ENCODE measurements at places on chromosomes 1 and 21.

GRCh38 chr1:175192630-175193526, at the start of gene KIAA0040:
Gene KIAA0040 (minus strand): TSS chr1:175192776. CDS start chr1:175161013, 31,763 bp downstream.
- DNase-seq = peak; percentile 37

DNA sequence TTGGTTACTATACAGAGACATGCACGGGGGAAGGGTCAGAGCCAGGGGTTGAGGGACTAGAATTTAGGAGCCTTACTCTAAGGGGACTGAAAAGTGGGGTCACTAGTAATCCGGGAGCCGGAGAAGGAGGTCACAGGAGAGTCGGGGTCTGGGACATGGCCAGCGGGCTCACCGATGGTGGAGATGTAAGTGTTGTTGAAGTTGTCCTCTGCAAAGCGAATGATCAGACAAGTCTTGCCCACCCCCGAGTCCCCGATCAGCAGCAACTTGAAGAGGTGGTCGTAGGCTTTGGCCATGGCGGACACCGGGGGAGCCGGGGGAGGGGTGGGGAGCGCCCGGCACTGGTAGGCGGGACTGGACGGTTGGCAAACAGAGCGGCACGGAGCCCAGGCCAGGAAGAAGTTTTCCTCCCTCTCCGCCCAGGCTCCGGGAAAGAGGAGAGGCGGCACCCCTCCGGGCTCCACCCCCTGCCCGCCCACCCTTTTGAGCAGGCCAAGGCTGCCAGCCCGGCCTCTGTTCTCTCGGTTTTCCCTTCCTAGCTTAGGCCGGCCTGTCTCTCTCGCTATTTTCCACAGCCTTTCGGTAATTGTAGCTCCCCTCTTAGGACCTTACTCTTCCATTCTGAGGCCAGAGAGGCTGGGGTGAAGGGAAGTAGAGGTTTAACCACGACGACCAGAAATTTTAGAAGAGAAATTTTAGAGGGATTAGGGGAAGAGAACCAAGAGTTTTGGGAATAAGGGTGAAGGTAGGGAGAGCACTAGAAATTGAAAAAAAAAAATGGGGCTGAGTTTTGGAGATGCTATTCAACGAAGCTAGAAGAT, at the start of gene RAB13:
RAB13 (minus strand) TSS at position 399 of the 821 bp plus-strand sequence; CDS start at position 296, 103 bp downstream.
- peak; percentile 89 for DNase-seq

DNA sequence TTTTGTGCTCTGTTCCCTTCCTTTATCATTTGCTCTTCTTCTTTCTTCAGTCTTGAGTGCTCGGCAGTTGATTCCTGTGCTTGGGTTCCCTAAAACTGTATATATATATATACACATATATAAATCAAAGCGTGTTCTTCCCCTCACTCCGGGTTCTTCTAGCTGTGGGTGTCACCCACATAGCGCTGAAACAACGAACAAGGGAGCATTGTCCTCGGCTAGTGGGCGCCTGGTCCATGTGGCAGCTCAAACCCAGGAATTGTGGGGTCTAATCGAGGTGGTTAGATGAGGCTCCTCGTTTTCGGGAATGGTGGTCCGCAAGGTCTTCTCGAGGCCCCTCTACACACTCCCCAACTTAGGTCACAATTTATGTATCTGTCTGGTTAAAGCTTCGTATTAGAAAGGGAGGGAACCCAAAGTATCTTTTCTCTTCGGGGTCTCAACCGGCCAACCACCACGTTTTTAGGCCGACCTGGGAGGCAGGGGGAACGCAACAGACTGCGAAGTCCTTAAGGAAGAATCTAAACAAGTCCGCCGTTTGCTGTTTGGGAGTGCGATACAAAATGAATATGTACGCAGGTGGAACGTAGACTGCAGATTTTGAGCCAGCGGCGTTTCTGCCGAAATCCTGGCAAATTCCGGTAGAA, 504 bp upstream of the SDHC start:
- no peak for DNase-seq

DNA sequence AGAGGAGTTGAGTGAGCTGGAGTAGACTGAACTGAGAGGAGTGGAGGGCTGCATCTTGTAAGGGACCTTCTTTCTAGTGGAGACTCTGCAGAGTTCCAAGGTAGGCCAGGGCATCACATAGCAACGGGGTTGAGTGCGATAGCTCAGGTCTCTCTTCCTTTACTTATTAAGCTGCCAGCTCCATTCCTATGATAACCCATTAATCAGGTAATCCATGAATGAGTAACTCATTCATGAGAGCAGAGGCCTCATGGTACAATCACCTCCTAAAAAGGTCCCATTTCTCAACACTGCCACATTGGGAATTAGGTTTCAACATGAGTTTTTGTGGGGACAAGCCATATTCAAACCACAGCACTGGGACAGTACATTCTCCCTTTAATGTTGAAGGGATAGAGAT, 21.3 kb downstream of the VN1R5 start:
- no peak for DNase-seq

DNA sequence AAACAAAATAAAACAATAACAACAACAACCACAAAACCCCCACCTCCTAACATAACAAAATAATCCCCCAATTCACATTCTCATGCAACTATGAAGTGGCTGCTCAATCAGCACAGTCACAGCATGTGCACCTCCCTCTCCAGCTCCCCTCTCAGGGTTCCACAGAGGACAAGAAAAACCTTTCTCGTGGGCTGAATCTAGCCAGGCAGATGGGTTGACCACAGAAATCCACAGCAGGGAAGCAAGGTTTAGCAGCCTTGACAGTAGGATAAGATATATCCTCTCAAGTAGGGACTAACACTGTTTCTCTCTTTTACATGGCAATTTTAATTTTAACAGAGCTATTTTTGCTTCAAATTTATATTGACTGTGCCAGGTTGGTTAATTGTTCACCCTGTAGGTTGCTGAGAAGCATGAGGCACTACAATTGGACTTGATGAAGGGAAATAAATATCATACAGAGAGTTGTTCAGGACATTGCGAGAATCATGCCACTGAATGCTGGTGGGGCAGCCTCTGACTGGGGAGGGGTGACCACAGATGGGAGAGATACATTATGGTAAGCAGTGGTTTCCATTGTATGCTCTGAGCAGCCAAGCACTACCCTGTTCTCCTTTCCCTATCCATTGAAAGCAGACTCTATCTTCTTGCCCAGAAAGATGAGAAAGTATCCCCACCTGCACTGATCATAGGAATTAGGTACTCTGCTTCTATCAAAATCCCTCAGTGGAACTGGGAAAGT, 535.1 kb downstream of the DPYD start:
- DNase-seq = no peak

- no peak for DNase-seq
Measured at GRCh38 chr1:68795956-68796355, 299.1 kb upstream of the DEPDC1 start.

- DNase-seq = peak; percentile 16
Measured at GRCh38 chr1:229757226-229757625, 131.2 kb downstream of the URB2 start.

GRCh38 chr1:27981145-27981544, 21.4 kb downstream of the XKR8 start:
- peak; percentile 36 for DNase-seq

DNA sequence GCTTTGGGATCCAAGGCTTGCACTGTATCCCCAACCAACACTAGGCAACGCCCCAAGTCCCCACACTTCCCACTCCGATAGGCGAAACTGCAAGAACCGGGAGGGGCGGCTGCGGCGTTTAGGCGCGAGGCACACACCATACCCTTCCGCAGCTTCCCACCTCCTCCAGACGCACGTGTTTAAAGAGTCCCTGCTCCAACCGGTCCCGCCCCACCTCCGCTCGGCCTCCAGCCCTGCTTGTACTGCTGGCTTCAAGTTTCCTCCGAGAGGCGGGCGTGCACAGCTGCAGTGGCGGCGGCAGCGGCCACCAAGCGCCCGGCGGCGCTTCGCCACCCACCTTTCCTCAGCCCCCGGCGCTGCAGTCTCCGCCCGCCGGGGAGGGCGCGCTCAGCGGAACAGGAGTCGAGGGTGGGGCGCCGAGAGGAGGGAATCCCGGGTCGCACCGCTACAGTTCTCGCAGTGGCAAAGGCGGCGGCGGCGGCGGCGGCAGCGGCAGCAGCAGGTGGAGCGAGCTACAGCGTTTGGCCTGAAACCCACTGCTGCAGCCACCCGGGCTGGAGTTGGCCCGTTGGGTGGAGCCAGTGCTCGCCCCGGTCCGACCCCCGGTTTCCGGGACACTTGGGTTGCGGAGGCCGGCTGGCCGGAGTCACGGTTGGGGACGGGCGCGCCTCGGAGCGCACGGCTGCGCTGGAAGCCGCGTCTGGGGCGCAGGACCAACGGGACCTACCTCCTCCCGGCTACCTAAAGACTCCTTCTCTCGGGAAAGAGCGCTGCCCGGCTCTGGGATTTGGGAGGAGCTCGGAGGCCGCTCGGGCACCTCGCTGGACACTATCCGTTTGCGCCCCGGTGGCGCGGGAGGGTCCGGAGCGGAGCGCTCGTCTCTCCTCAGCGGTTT, at the start of gene CNIH3:
CNIH3 (plus strand) TSS at position 457 of the 895 bp plus-strand sequence. CDS start 858 bp downstream, outside the sequence.
- peak; percentile 87 for DNase-seq

GRCh38 chr1:162030759-162031280, 7.2 kb upstream of the OLFML2B start:
- DNase-seq = no peak
